Inflammatory macrophage (primary cell): ENCODE measurements at places on chromosomes 1 and 21.

DNA sequence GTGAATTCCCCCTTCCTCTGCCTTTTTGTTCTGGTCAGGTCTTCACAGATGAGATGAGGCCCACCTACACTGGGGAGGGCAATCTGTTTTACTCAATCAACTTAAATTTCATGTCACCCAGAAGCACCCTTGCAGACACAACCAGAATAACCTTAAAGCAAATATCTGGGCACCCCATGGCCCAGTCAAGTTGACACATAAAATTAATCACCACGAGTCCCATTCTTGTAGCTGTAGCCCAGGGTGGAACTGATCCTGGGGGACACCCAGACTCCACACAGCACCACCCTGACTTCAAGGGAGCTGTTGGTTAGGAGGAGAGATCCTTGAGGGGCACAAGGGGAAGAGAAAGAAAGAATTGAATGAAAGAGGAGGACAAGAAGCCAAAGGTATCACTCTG, 23.1 kb downstream of the CAPN9 start:
- DNase-seq = no peak

DNA sequence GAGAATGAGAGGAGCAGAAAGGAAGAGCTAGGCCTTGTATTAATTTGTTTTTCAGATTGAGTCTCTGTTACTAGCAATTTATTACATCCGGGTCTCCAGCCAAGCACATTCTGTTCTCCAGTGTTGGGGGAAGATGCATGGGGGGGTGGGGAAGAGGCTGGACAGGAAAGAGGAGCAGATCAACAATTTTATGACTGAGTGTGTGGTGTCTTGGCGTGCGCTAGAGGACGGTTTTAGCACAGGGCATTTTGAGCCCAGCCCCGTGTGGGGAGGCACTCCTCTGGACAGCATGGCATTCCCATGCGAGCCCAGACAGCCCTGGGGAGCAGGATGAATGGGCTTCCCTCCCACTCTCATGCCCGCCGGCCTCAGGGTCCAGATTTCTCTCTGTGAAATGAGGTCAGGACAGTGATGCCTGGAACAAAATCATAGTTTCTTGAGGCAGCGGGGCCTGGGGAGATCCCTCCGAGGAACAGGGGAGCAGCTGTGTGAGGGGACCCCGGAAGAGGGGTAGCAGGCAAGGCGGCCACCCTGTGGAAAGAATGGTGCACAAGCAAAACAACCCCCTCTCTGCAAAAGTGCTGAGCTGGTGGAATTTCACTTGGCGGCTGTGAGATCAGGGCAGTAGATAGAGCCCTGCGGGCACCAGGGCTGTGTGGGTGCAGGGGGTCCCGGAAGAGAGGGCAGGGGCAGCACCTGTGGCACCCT, 16.3 kb downstream of the SOX13 start:
- DNase-seq = no peak

DNA sequence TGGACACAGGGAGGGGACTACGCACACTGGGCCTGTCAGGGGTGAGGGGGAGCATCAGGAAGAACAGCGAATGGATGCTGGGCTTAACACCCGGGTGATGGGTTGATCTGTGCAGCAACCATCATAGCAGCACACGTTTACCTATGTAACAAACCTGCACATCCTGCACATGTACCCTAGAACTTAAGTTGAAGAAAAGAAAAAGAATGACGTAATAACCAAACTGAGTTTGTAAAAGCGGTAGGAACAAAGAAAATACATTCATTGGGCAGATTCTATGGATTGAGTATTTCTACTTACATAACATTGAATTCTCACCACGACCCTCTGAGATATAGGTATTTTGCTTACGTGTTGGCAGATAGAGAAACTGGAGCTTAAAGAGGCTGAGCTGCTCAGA, 468.4 kb downstream of the TTLL7 start:
- no peak for DNase-seq

GRCh38 chr1:186456729-186457255, 4.1 kb downstream of the PDC start:
- DNase-seq = no peak
